Glutamatergic neuron (in vitro differentiated cells): ENCODE measurements at places on chromosomes 7 and 10.
A peak's percentile ranks its signal among the peaks of the same experiment; 100 is the strongest.

GRCh38 chr10:71063401-71063800 is 149.0 kb upstream of the UNC5B start:
- no peak for DNase-seq

GRCh38 chr7:116525913-116526861 is 1.4 kb downstream of the CAV1 start:
- DNase-seq = peak; percentile 83

DNA sequence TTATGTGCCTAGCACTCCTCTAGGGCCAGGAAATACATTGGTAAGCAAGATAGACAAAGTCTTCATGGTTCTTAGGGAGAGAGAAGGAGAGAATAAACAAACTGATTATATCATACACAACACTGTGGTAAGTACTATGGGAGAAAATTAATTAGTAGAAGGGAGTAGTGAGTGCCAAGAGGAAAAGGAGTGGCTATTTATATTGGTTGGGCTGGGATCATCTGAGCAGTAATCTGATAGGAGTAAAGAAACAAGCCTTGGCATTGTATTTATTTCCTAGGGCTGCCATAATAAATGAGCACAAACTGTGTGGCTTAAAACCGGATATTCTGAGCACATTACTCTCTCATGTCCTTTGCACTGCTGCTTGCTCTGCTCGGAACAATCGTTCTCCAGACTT is 158.1 kb upstream of the PHF14 start:
- no peak for DNase-seq

- no peak for DNase-seq
Measured at GRCh38 chr10:71765176-71765904, 8.0 kb downstream of the VSIR start.

DNA sequence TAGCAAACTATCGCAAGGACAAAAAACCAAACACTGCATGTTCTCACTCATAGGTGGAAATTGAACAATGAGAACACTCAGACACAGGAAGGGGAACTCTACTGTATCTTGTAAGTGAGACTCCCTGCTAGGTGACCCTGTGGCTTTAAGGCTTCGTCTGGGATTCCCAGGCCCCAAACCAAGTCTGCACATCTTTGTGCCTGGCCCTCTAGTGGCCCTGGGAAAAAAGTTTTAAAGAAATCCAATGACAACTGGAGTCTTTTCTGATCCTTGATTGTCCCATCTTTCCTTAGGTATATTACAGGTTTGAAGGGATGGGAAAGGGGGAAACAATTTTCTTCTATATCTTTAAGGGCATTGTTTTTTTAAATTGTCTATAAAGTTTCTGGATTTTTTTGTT is 10.6 kb upstream of the LIPM start:
- DNase-seq = peak; percentile 25

- DNase-seq = no peak
Measured at GRCh38 chr7:47583739-47584535, 2.0 kb upstream of the TNS3 start.

- DNase-seq = no peak
Measured at GRCh38 chr10:100043796-100044195, 34.0 kb upstream of the DNMBP start.

GRCh38 chr7:803243-803635 is 29.0 kb upstream of the SUN1 start:
- DNase-seq = no peak

DNA sequence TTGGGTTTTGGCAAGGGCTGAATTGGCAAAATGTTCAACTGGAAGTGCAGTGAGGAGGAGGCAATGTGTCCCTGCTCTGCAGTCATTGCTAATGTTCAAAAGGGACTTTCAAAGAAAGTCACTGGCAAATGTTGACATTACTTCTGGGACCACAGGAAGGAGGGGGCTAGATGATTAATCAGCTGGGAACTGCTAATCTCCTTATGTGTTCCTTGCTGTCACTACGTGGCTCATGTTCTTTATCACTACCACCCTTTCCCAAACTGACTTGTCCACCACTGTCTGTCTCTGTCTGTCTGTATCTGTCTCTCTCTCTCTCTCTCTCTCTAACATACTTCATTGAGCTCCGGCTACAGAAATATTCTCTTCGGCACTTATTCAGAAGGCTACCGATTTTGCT is 86.9 kb upstream of the MTPN start:
- no peak for DNase-seq

DNA sequence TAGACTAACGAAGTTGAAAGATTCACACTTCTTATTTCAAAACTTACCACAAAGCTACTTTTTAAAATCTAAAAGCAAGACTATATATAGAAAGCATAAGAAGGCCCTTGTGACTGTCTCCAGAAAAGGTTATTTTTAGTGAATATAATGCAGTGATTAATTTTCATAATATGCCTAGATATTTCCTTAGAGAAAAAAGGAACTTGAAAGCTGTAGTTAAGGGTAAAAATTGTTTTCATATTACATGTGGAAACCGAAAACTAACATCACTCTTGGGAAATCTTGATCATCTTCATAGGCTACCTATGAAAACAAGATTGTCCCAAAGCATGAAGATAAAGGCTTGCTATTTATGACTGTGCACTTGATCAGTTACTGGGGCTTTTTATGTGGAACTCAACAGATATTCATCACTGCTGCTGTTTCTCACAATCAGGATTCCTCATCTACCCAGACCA is 223.2 kb downstream of the SH2D4B start:
- no peak for DNase-seq

DNA sequence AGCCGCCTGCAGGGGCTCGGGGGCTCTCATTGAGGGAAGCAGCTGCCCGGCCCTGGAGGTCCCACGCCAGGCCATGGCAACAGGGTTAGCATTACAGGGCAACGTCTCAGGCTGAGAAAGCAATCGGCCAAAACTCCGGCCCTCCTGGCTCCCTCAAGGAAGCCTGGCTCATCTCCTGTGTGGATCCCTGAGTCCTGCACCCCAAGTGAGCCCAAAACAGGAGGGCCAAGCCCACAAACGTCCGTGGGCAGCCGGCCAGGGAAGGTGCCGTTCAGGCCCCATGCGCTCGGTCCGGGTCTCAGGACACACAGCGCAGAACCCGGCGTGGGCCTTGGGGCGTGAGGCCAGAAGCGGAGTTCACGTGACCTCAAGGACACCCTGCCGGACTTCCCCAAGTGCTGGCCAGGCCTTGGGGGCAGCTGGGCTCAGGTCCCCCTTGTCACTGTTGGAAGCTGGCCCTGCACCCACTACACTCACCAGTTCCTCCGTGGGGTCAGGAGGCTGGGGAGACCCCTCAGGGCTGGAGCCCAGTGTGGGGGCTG is 8.0 kb upstream of the PWWP2B start:
- peak; percentile 66 for DNase-seq

GRCh38 chr7:99834382-99834781 is 6.6 kb downstream of the CYP3A43 start:
- no peak for DNase-seq

DNA sequence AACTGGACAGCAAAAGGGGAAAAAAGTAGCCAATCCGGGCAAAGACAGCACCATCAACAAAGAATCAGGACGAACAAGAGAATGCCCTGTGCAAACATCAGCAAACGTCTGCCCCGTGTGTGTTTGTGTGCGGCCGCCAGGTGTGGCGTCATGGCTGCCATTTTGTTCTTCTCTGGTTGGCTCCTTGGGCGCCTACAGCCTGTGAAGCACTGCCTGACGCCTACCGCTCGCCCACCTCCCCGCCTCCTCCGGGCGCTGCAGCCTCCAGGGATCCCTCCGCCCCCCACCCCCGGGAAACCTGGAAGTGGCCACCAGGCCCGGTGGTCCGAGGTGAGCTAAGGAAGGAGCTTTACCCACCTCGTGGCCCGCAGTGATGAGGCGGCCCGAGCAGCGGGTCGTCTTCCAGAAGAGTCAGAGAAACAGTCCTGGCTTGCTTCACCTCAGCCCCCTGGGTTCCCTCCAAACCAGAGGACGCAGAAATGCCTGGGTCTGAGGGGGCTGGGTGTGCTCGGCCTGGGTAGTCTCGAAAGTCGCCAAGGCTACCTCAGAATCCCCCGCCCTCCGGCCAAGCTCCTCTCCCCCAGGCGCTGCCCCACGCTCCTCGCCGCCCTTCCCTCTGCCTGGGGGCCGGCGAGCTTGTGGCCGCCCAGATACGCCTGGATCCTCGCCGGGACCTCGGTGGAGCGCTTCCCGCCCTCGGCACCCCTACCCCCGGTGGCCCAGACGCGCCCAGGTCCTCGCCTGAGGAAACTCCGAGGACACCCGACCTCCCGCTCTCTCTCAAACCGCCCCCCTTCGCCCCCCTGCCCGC is 61.8 kb upstream of the IL6 start:
- no peak for DNase-seq

DNA sequence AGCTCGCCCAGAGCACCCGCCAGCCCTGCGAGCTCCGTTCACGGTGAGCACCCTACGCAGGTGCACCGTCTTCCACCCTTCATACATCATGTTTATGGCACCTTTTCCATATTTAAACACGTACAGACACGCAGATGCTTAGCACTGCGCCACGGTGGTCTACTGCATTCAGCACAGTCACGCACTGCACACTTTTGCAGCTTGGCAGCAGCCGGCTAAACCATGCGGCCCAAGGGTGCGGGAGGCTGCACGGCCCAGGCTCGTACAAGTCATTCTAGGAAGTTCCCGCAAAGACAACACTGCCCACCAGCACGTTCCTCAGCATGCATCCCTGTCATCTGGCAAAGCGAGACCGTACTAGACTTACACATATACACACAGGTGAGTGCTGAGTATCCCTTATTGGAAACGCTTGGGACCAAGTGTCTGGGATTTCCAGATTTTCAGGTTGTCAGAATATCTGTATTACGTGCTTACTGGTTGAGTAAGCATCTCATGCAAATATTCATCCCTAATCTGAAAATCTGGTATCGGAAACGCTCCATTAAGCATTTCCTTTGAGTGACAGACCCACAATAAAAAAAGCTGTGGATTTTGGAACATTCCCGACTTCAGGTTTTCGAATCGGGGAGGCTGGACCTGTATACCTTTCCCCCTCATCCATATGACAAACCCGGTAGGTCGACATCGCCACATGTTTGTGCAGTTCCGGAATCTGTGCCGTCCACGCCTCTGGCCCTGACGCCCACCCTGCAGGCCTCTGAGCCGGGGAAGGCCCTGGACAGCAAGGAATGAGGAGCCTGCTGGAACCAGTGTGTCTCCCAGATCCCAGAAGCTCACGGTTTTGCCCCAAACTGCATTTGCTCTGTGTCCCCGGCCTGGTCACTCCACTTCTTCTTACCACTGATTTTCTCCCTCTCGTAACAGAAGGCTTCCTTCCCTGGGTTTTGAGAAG is 222.2 kb downstream of the ELFN1 start:
- peak; percentile 13 for DNase-seq

GRCh38 chr7:127673902-127674301 is 21.9 kb downstream of the SND1 start:
- no peak for DNase-seq

- no peak for DNase-seq
Measured at GRCh38 chr10:16745061-16745460, 72.2 kb downstream of the RSU1 start.

GRCh38 chr10:75956624-75957023 is 525.2 kb downstream of the LRMDA start:
- DNase-seq = no peak

GRCh38 chr7:143499246-143499645 is 21.6 kb downstream of the TAS2R41 start:
- no peak for DNase-seq

- no peak for DNase-seq
Measured at GRCh38 chr10:130108934-130109604, 1.6 kb downstream of the C10orf143 start.

- peak; percentile 62 for DNase-seq
Measured at GRCh38 chr10:6918305-6918704, 338.2 kb upstream of the PRKCQ start.

- DNase-seq = no peak
Measured at GRCh38 chr7:47195641-47196040, 386.3 kb downstream of the TNS3 start.

DNA sequence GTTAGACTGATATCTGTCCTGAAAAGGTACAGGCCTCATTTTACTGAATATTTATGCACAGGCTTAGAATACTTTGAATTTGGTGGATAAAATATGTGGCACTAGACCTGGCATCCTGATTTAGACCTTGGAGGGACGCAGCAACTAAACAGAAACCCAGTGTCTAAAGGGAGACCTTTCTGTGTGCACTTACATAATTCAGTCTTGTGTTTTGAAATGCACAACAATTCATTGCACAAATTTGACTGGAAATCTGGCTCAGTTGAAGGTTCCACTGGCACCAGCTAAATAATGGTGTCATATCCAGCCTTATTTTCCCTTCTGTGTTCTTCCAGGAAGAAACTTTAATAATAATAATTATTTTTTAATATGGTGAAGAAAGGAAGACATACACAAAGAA is 142.1 kb downstream of the SND1 start:
- no peak for DNase-seq

DNA sequence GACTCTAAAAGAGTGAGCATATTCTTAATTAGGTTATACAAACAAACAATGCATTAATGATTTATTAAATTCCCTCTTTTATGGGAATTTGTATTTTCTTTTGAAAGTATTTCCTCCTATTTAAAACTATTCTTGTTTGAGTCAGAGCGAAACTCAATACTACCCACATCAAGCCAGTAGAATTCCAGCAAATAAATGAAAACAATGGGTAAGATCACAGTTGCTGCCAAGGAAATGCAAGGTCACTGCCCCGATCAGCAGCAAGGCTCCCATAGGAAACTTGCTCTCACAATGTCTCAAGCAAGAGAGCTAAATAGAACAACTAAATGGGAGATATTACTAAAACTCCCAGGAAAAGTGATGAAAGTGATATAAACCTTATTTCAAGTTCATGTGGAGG is 206.3 kb downstream of the THSD7A start:
- DNase-seq = no peak

DNA sequence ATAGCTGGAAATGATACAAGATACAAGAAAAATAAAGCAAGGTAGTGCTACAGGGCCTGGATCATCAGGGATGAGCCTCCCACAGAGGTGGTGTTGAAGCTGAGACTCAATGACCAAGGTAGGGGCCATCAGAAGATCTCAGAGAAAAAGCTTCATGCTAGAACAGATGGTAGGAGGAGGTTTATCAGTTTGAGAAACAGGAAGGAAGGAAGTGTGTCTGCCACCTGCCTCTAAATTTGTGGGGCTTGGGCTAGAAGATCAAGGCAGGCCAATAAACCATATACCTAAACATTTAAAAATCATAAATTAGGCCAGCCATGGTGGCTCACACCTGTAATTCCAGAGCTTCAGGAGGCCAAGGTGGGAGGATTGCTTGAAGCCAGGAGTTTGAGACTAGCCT is 410.8 kb upstream of the PRKCQ start:
- DNase-seq = no peak

DNA sequence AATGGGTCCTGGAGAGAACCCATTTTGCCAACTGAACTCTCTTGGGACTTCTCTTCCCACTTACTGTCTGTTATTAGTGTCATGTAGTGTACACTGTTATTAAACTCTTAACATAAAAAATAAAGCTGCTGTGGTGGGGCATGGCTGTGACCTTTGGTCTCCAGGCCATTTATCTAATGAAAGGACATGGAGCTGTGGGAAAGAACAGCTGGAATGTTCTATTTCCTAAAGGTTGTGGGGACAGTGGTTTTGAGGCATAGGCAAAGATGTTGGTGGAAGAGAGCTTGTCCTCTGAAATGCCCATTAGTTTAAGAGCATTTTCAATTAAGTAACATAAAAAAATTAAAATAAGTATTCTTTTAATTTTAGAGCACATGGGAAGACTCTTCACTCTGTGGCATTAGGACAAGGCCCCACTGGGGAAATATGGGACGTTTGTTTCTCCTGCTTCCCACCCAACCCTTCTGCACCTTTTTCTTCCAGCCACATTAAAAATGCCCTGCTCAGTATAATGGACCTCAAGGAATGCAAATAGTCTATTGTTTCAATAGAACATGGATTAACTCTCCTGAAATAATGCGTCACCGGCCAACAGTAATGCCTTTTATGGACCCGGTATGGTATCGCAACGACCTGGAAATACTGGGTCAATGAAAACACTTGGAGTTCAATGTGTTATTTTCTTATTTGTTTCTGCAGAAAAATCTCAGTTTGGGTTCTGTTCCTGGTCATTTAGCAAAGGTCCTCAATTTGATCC is 149.6 kb downstream of the BUB3 start:
- DNase-seq = no peak
